Erythroblast (primary cell): ENCODE measurements at places on chromosomes 3 and 15.

- DNase-seq, result peak; percentile 8
Observed at GRCh38 chr15:47603026-47603425, 114.3 kb upstream of the SEMA6D start.

- peak; percentile 67 for DNase-seq
Observed at GRCh38 chr15:76057332-76058000, 2.3 kb upstream of the TMEM266 start.

DNA sequence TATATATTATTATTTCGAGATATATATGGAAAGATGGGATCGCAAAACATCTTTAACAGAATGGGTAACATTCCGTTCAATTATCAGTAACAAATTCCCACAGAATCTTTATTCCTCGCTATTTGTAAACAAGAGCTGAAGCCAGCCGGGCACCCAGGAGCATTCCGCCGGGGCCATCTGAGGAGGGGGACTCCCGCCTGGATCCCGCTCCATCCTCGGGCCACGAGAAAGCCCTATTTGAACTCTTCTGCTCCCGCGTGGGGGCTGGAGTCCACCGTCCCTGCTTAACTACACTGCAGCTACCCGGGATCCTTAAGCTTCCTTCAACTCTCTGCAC, 687 bp downstream of the GPR176 start:
- no peak for DNase-seq

- no peak for DNase-seq
Observed at GRCh38 chr15:42138411-42138810, 18.0 kb downstream of the PLA2G4F start.
